Kidney tubule cell (primary cell): ENCODE measurements at places on chromosomes 12 and 14.

- no peak for DNase-seq
Observed at GRCh38 chr14:26382901-26383685, 214.7 kb downstream of the NOVA1 start.

DNA sequence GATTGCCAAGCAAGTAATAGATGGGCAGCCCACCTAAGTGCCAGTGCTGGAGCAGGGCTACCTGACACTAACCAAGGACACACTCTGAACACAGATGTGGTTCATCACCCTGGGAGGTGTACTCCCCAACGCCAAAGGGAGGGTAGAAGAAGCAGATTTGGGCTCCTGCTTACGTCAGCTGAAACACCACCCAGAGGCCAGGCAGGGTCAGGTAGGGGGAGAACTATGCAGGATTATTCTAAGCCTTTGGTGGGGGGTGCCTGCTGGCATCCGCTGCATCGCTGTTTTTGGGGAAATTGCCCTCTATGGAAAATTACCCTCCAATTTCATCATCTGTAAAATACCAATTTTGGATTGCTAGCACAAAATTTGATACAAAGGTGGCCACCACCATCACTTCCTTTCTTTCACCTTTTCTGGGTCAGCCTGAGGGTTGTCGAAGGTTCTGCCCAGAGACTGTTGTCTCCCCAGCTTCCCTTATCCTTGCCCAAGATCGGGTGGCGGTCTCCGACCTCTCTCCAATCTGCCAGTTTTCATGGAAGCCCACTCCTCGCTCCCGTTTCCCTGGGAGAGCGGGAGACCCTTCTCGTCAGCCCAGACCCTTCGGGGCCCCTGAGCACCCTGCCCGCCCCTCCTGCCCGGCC is 535 bp downstream of the BIN2 start:
- no peak for DNase-seq

GRCh38 chr12:14099994-14100393 is 118.6 kb upstream of the GRIN2B start:
- no peak for DNase-seq

DNA sequence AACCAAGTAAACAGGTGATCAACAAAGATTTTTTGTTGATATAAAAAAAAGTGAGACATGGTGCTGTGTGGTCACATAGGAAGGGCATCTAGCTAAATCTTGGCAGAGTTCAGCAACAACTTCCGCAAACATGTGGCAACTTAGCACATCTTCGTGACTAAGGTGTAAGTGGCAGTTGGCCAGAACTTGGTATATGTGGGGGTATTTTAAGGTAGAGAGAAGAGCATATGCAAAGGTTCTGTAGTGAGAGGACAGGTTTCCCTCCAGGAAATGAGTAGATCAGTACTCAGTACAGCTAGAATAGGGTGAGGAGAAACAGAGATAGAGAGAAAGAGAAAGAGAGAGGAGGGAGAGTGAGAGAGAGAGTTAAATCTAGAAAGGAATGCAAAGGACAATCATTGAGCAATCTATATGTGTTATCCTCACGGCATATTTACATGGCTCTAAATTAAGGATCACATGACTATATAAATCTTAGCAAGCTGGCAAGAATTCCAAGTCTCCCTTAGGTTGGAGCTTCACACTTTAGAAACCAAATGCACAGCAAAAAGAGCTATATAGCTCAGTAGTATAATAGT is 227.7 kb upstream of the HMGA2 start:
- DNase-seq = no peak

- peak; percentile 59 for DNase-seq
Observed at GRCh38 chr14:91911474-91912032, 35.9 kb downstream of the FBLN5 start.

- no peak for DNase-seq
Observed at GRCh38 chr12:90024262-90024661, 315.6 kb upstream of the ATP2B1 start.

- no peak for DNase-seq
Observed at GRCh38 chr12:103962493-103962892, 3.2 kb upstream of the TDG start.

DNA sequence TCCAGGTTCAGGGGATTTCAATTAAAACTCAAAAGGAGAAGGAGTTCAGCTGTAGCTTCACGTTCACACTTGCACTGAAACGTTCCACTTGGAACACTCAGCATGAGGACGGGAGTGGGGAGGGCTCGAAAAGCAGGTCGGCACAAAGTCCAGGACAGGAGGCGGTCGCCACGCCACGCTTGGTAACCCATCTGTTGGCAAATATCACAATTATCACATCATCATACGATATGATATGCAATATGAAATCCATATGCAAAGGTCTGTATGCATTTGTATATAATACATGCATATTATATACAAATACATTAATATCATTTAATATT is 17.2 kb downstream of the ADGRD1 start:
- no peak for DNase-seq

DNA sequence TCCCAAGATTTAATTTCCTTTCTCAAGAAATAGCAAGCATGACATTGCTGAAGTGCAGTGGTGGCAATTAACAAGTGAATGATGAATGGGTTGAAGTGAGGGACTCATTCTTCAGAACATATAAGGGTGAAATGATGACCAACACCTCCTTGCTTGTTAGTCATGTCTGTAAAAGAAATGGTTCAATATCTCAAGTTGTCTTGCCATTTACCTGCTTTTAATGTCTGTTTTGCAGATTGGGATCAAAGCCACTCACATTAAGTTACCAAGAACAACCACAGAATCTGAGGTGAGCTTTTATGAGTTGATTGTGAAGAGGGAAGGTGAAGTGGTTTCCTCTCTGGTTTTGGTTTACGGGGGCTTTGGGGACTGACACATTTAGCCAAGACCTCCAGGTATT is 24.1 kb downstream of the MTHFD1 start:
- no peak for DNase-seq

DNA sequence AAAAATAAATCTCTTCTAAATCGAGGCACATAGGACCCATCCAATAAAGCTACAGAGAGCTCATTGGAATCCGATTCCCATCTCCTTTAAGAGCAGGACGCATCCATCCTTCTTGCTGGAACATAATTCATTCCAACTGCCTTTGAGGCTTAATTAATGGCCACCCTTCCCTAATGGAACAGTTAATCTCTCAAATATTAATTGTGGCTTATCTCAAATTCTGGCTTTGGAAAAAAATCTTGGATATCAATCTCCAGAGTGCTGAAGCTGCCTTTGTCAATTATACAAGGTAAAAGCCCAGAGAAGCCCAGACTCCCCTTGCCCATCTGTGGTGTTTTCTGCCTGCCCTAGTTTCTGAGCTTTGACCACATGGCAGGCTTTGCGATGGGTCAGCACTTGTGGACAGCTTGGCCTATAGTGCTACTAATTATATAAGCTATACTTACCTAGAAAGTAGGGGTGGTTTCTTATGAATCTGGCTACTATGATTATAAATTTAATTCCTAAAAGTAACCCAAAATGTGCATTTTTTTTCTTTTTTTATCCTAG is 246.3 kb downstream of the NUAK1 start:
- no peak for DNase-seq
